HEK293T (cell line): ENCODE measurements at places on chromosomes 12 and 14.

- peak; percentile 66 for DNase-seq
These were observed 19.3 kb downstream of the BRF1 start for GRCh38 chr14:105281371-105282097.

DNA sequence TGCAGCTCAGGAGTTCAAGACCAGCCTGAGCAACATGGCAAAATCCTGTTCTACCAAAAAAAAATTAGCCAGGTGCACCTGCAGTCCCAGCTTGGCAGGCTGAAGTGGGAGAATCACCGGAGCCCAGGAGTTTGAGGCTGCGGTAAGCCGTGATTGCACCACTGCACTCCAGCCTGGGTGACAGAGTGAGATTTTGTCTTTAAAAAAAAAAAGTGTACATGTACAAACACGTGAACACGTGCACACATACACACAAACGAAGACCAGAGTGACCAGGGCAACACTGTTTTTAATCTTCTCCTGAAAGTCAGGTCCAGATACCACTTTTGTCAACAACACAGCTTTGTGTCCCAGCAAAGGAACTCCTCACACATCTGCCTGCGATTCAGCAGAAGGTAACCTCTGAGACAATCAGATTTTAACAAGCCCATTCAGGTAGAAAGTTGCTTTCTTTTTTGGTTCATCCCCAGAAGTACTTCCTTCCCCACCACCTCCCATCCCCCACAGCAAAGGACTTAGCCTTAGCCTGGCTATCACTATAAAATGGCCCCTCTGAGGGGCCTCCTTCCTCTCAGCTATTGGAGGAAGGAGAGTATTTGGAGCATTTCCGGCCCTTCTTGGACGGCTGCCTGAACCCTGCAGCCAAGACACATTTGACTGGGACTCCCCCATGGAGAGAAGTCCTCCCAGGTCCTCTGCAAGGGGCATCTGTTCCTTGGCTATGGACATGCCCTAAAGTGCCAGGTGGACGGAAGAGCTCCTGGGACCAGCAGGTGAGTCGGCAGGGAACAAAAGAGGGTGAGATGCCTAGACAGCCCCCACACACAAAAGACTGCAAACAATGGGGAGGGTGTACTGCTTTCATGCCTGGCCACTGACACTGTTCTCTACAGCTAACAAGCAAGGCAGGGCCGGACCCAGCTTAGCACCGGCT is 9.8 kb downstream of the CTDSP2 start:
- DNase-seq: peak; percentile 42

DNA sequence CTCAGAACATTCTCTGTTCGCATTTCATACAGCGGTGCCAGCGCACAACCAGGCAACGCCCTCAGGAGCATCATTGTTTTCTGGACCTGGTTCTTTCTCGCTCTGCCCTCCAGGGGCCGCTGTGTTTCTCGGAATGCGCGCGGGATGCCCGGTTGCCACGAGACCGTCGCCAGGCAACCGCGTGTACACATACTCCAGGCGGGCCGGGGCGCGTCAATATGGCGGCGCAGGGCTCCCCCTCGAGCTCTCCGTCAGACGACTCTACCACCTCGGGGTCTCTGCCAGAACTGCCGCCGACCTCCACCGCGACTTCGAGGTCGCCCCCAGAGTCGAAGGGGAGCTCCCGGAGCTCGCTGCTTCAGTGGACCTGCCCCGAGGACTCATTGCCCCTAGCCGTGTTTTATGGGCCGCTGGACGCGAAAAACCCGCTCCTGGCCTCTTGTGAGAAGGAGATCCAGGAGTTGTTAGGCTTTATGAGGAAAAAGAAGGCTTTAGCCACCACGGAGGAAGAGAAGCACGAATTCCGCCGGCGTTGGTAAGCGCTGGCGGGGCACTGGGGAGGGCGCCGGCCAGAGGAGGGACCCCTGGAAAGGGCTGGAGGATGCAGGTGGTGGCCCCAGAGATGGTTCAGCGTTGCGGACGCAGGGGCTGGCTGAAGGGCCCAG is at the start of gene CFAP54:
CFAP54 (plus strand) TSS at position 186 of the 665 bp plus-strand sequence; CDS start at position 219, 33 bp downstream.
- peak; percentile 93 for DNase-seq

DNA sequence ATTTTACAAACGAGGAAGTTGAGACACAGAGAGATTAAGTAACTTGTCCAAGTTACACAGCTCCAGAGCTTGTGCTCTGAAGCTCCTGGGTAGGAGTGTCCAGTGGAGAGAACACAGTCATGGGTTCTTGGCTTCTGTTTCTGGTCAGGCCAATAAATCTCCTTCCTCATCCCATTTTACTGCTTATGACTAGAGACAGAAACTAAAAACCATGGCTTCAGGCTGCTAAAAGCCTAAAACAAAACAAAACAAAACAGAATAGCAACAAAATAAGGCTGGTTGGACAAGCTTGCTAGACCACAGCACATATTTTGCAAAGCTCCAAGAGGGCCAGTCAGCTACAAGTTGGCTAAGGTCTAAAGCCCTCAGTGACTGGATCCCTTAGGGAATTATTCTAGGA is 49.8 kb downstream of the PTGER2 start:
- DNase-seq: no peak

GRCh38 chr12:64631197-64631596 is 20.9 kb downstream of the RASSF3 start:
- no peak for DNase-seq

GRCh38 chr12:121778567-121779421 is 14.7 kb downstream of the RHOF start:
- DNase-seq: no peak

GRCh38 chr14:95021588-95021987 is 135.7 kb downstream of the DICER1 start:
- DNase-seq: no peak

DNA sequence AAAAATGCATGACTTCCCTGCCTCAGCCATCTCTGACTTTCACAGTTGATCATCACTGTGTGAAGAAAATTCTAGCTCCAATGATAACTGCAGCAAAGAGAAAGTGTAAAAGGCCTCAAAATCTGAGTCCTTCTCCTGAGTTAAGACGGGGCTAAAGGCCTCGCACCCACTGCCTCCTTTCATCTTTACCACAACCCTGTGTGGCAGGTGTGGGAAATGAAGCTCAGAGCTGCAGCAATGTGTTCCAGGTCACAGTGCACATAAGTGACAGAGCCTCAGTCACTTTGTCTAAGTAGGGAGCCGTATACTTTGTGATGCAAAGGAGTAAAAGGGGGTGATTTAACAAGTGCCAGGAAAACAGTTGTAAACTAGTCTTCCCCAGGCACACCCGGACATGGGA is 144.7 kb upstream of the TMCC3 start:
- no peak for DNase-seq

DNA sequence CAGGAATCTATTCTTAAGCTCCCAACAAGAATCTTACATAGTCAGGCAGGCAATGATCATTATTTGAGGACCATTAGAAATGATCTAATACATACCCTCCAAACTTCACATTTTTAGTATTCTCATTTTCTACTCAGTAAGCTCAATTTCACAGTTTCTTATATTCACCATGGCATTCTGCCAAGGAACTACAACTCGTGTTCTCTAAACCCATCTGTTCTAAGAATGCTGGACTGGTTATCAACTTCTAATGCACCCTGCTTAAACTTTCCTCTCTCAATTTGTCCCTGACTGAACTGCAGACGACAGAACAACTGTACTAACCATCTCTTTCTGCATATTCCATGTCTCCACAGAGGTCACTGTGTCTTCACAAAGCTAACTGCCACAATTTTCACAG is 58.6 kb downstream of the GXYLT1 start:
- no peak for DNase-seq

GRCh38 chr12:116331876-116332275 is 54.4 kb upstream of the MED13L start:
- DNase-seq: no peak

DNA sequence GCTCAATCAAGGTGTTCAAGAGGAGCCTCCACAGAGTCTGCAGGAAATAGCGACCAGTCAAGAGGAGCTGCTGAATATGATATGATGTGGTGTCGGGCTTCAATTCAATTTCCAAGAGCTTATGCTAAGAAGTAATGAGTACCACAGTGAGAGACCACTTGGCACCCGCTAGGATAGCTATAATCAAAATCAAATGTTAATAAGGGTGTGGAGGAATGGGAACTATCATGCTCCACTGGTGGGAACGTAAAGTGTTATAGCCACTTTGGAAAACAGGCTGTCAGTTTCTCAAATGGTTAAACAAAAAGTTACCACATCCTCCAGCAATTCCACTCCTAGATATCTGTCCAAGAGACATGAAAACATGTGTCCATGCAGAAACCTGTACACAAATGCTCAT is 6.7 kb downstream of the POLR3B start:
- DNase-seq: no peak

- DNase-seq: no peak
These were observed 87.5 kb downstream of the DUSP6 start for GRCh38 chr12:89264837-89265236.

DNA sequence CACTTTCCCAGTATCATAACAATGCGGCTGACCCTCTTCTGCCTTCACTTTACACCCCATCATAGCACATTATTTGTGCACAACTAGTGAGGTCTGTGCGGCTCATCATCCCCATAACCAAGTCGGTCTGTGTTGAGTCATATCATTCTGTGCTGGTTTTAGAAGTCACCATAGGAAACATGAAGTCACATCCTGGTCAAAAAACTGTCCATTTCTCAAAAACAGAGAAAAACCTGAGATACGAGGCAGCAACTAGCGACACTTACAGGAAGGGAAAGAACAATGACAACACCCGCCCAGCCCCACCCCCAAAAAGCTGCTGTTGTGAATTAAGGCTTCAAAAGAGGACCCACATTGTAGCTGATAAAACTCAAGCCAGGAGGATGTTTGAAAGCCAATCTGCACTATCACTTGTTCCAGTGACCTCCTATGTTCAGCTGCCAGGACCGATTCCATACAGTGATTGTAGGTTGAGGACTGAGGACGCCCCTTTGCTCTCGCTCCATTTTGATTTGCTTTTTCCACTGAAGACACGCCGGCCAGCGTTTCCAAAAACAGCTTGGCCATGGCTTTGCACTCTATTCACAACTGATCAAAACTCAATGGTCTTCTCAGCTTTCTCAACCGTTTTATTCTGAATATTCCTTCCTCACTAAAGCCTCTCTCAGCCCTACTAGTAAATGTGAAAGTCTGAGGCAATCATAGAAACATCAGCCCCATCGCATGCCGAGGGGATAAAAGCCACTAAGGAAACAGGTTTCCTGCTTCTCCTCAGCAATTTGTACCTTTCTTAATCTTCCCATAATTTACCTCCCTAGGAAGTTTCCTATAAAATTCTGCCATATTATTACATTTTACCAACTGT is 87.5 kb downstream of the DUSP16 start:
- DNase-seq: no peak

GRCh38 chr12:46101485-46101869 is 111.1 kb upstream of the SCAF11 start:
- no peak for DNase-seq

GRCh38 chr14:75389679-75390078 is 38.1 kb upstream of the JDP2 start:
- no peak for DNase-seq

DNA sequence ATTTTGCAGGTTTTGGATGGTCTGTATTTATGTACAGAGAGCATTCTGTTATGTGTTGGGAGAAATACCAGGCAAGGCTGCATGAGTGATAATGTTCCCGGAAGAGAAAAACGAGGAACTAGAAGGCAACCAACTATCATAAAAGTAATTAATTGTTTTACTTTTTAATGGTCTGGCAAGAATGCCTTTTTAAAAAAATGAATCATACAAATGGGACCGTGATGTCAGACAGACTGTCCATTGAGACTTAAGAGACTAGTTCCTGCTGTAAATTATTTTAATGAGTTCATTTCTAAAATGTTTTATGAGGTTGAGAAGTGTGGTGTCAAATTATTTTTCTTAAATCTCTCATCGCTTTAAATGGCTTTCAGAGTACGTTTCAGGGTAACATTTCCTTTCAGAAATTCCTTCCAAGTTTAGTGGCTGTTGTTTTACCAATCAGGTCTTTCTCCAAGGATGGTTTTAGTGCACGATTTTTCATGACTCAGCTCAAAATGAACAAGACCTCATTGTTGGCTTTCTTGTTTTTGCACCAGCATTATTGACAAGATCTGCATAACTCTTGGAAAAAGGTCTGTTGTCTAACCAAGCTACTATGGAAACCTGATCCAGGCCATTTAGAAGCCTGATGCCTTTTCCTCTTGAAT is 86.1 kb upstream of the ARHGAP5 start:
- no peak for DNase-seq

DNA sequence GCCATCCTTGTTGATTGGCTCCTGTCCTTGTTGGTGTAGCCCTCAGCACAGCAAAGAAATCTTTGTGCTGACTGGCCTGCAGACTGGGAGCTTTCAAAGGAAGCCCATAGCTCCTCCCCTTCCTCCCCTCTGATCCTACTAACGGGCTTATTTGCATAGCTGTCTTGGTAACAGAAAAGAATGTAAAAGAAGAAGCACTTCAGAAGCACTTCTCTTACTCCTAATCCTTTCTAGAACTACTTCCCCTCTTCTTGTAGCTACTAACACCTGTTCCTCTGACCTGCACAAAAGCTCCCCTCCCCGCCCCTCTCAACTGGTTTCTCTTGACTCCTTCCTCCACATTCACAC is 14.3 kb upstream of the RIC8B start:
- DNase-seq: no peak

GRCh38 chr12:16323638-16324037 is 23.8 kb upstream of the MGST1 start:
- DNase-seq: no peak

DNA sequence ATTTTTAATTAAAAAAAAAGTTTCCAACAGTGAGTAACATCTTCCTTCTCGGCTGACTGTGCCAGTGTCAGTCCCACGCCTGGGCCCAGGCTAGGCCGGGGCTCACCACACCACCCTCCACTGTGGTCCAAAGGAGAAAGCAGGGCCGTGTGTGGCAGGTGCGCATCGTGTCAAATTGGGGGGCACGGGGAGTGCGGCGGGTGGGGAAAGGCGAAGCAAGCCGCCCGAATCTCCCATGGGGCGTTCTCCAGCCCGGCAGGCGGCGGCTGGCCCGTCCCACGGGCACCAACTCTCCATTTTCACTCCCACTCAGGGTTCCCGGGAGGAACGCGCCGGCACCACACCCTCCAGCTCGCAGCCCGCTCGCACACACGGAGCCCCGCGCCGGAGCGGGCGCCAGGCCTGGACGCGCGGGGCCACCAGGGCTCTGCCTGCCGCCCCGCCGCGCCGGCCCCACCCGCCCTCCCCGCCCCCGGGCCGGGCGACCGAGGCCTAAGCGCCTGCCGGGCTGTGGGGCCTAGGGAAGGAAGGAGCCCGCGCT is 604 bp downstream of the EEA1 start:
- peak; percentile 39 for DNase-seq

DNA sequence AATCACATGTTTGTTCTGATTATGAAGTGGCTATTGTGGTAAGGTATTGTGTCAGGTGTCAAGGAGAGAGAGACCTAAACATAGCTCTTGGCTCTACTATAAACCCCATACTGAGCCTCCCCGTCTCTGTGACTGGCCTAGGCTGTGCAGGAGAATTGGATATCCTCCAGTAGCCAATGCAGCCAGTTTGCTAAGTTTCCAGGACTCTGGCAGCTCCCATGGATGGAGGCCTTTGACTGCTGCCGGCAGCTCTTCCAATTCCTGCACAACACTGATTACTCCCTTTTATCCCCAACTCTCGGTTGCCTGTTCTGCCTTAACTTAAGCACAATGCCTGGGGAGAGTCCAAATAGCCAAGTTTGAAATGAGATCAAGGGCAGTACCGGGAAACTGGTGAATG is 59.3 kb downstream of the ABCC9 start:
- DNase-seq: no peak

GRCh38 chr12:105575235-105575634 is 244.7 kb downstream of the C12orf75 start:
- no peak for DNase-seq
